Stimulated activated CD8-positive, alpha-beta memory T cell treated with anti-CD3 and anti-CD28 coated beads, Interleukin-15, amount 100 ng/mL, for 48 hours (primary cell): ENCODE measurements at places on chromosomes 7 and 10.

- no peak for DNase-seq
These were observed 32.1 kb downstream of the PLAC9 start for GRCh38 chr10:80164596-80164995.

DNA sequence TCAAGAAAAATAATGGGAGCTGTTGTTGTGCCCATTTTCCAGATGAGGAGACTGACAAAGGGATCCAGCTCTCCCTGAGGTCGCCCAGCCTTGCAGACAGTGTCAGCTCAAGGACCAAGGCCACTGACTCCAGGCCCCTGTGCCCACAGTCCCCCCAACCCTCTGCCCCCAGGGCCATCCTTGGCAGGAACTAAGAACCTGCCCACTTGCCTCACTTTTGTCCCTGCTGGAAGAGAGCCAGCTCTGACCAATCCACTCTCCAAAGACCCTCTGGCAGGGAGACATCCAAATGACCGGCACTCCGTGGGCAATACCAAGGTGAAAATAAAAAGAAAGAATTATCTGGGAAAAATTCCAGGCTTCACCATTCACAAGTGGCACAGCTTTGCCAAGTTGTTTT lies 101.3 kb downstream of the TCERG1L start:
- DNase-seq = no peak

GRCh38 chr7:47358944-47359588 lies 222.8 kb downstream of the TNS3 start:
- DNase-seq = no peak

- DNase-seq = no peak
These were observed 650 bp upstream of the TM9SF3 start for GRCh38 chr10:96587264-96588059.

DNA sequence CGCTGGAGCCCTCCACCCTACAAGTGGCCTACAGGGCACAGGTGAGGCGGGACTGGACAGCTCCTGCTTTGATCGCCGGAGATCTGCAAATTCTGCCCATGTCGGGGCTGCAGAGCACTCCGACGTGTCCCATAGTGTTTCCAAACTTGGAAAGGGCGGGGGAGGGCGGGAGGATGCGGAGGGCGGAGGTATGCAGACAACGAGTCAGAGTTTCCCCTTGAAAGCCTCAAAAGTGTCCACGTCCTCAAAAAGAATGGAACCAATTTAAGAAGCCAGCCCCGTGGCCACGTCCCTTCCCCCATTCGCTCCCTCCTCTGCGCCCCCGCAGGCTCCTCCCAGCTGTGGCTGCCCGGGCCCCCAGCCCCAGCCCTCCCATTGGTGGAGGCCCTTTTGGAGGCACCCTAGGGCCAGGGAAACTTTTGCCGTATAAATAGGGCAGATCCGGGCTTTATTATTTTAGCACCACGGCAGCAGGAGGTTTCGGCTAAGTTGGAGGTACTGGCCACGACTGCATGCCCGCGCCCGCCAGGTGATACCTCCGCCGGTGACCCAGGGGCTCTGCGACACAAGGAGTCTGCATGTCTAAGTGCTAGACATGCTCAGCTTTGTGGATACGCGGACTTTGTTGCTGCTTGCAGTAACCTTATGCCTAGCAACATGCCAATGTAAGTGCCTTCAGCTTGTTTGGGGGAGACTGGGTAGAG lies at the start of gene COL1A2:
COL1A2 (plus strand) TSS at position 459 of the 704 bp plus-strand sequence; CDS start at position 596, 137 bp downstream.
- no peak for DNase-seq

- no peak for DNase-seq
These were observed 89.8 kb downstream of the PRTFDC1 start for GRCh38 chr10:24862589-24862988.

- no peak for DNase-seq
These were observed 61.9 kb upstream of the ADO start for GRCh38 chr10:62742536-62743061.
